ENCODE measurements at places on chromosomes 11 and 22.

DNA sequence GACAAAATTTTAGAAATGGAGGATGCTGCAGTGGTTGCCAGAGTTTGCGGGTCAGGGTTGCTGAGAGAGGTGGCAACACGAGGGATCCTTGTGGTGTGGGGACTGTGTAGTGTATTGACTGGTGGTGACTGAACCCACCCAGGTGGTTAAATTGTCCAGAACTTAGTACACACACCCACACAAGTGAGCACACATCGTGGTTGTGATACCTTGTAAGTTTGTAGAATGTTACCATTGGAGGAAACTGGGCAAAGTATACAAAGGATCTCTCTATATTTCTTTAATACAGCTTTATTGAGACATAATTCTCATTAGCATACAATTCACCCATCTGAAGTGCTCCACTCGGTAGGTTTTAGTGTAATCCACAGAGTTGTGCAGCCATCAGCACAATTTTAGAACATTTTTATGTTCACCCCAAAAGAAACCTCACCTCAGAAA is 56.1 kb downstream of the MED15 start:
- peaks cover 4% of the 10 kb centered on the region for H3K4me1 ChIP-seq
- no peak for ATAC-seq

DNA sequence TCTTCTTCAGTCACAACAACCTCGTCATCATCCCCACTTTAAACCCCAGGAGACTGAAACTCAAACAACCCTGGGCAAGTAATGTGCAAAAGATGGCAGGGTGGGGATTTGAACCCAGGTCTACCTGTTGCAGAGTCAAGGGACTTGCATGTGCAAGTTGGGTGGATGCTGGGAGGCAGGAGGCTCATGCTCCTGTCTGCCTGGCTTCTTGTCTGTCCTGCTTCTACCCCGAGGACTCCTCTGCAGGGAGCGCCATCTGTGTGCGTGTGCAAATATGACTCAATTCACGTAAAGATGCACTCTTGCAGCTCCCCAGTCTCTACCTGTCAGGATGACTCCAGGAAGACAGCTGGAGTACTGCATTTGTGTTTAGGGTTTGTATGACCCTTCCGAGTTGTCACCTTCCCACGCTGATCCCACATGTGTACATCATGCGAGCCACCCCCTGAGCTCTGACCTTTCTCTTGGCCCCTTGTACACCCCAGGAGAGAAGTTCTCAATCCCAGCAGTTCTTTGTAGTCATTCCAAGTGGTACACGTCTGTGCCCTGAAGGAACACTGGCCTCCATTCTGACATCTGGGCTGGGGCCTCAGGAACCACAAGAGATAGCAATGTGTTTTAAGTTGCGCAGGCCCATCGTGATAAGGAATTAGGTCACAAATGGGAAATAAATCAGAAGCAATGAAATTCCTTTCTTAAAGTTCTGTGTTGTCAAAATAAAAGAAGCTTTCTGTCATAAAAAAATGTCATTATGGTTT is 95.7 kb downstream of the CWC15 start:
- no peak overlapping the region for H3K27ac ChIP-seq
- peaks cover 8% of the 10 kb centered on the region for H3K27me3 ChIP-seq
- no peak overlapping the region for H3K4me3 ChIP-seq
- peaks cover 12% of the 10 kb centered on the region for H3K4me1 ChIP-seq
- H3K36me3 ChIP-seq, result no peaks in the 10 kb centered on the region

GRCh38 chr11:68414496-68415221 is 45.9 kb upstream of the PPP6R3 start:
- H3K27me3 ChIP-seq, result no peaks in the 10 kb centered on the region
- H3K4me3 ChIP-seq, result no peak overlapping the region
- peaks cover 35% of the 10 kb centered on the region for H3K4me1 ChIP-seq
- H3K27ac ChIP-seq, result peak overlapping the region; percentile 84
- H3K36me3 ChIP-seq, result peaks cover 18% of the 10 kb centered on the region
- ATAC-seq, result peak; percentile 40

DNA sequence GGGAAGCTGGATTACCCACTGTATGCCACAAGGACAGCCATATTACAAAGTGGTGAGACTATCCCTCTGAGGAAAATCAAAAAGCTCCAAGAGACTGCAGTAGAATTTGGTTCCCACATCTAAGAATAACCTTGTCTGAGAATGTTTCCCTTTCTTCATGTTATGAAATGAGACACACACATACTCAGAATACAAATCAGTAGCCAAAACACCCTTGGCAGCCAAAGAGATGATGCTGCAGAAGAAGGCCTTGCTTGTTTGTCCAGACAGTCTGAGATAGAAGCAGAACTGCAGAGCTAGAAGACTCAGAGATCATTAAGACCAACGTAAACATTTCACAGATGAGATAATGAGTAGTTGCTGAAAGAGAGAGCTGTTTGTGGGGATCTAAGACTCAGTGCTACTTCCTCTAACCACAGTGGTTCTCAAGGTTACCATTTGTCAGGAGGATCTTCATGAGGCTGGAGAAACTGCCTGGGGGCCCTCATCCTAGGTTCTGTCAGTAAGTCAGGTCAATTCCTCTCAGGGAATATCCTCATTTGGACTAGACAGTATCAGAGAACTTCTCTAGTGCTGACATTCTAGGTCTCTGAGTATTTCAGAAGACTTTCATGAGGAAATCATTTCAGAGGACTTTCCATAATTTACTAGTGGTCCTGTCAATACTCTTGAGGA is 38.9 kb downstream of the RELT start:
- peaks cover 38% of the 10 kb centered on the region for H3K36me3 ChIP-seq
- no peak for ATAC-seq
- H3K4me3 ChIP-seq, result no peak overlapping the region
- H3K27ac ChIP-seq, result no peak overlapping the region
- peaks cover 13% of the 10 kb centered on the region for H3K4me1 ChIP-seq

DNA sequence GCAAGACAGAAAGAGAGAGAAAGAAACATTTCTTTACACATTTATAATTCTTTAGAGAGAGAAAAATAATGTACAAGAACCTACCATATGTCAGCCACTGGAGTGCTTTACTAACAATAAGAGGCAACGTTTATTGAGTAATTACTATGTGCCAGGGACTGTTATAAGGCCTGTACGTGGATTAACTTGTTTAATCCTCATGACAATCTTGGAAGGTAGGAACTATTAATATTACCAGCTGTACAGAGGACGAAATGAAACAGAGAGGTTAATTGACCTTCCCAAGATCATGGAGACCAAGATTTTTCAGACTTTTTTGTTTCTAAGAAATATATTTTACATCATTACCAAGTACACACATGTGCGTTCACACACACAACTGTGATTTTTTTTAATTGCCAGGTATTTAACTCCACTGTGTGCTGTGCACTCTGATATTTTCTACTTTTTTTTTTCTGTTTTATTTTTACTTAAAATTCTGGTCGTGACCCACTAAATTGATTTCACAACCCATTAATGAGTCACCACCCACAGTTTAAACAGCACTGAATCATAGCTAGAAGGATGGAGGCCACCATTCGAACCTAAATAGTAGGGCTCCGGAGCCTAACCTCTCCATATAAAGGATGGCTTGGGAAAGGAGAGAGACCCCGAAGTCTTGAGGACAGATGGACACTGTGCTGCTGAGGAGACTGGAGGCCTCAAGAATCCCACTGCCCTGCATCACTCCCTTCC is 21.4 kb downstream of the CREB3L1 start:
- H3K4me3 ChIP-seq, result no peak overlapping the region
- peaks cover 19% of the 10 kb centered on the region for H3K4me1 ChIP-seq
- H3K27ac ChIP-seq, result no peak overlapping the region
- no peaks in the 10 kb centered on the region for H3K36me3 ChIP-seq
- H3K27me3 ChIP-seq, result peaks cover 70% of the 10 kb centered on the region
- no peak for ATAC-seq

- no peak overlapping the region for H3K4me3 ChIP-seq
- no peak overlapping the region for H3K27ac ChIP-seq
- H3K27me3 ChIP-seq, result peaks cover 16% of the 10 kb centered on the region
- H3K4me1 ChIP-seq, result peaks cover 19% of the 10 kb centered on the region
- peak; percentile 47 for ATAC-seq
These were observed 222.0 kb downstream of the DBX1 start for GRCh38 chr11:19938169-19938856.

GRCh38 chr11:84549217-84549616 is 1077.9 kb downstream of the DLG2 start:
- peaks cover 26% of the 10 kb centered on the region for H3K4me1 ChIP-seq
- peak; percentile 96 for ATAC-seq
- no peaks in the 10 kb centered on the region for H3K36me3 ChIP-seq
- peak overlapping the region; percentile 65 for H3K27ac ChIP-seq
- H3K4me3 ChIP-seq, result no peak overlapping the region

GRCh38 chr11:76783896-76784813 is 999 bp downstream of the TSKU start:
- H3K4me3 ChIP-seq, result peak overlapping the region; percentile 22
- ATAC-seq, result peak; percentile 13
- peaks cover 59% of the 10 kb centered on the region for H3K27me3 ChIP-seq
- H3K27ac ChIP-seq, result no peak overlapping the region
- peaks cover 9% of the 10 kb centered on the region for H3K4me1 ChIP-seq
- H3K36me3 ChIP-seq, result no peaks in the 10 kb centered on the region

DNA sequence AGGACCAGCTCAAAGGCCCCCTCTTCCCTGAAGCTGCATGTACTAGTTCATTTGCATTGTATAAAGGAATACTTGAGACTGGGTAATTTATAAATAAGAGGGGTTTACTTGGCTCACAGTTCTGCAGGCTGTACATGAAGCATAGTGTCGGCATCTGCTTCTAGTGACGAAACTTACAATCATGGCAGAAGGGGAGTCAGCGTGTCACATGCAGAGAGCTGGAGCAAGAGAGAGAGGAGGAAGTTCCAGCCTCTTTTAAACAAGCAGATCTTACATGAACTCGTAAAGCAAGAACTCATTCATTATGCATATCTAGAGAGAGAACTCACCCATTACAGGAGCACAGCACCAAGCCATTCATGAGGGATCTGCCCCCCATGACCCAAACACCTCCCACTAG is 7.1 kb upstream of the HMGXB4 start:
- no peaks in the 10 kb centered on the region for H3K4me1 ChIP-seq
- no peak overlapping the region for H3K27ac ChIP-seq
- no peak for ATAC-seq
- no peaks in the 10 kb centered on the region for H3K36me3 ChIP-seq
- peaks cover 30% of the 10 kb centered on the region for H3K27me3 ChIP-seq

GRCh38 chr11:118953265-118953664 is 2.8 kb upstream of the UPK2 start:
- no peak for ATAC-seq
- H3K36me3 ChIP-seq, result no peaks in the 10 kb centered on the region
- H3K4me3 ChIP-seq, result no peak overlapping the region
- H3K27ac ChIP-seq, result no peak overlapping the region
- H3K27me3 ChIP-seq, result peaks cover 34% of the 10 kb centered on the region

GRCh38 chr22:18032455-18033101 is 8.2 kb upstream of the MICAL3 start:
- H3K27me3 ChIP-seq, result no peaks in the 10 kb centered on the region
- no peak for ATAC-seq
- no peaks in the 10 kb centered on the region for H3K36me3 ChIP-seq

GRCh38 chr11:87740968-87741367 is 434.3 kb downstream of the RAB38 start:
- no peaks in the 10 kb centered on the region for H3K4me1 ChIP-seq
- H3K27ac ChIP-seq, result no peak overlapping the region
- ATAC-seq, result no peak
- H3K4me3 ChIP-seq, result no peak overlapping the region
- H3K36me3 ChIP-seq, result no peaks in the 10 kb centered on the region
- no peaks in the 10 kb centered on the region for H3K27me3 ChIP-seq

- H3K27ac ChIP-seq, result no peak overlapping the region
- ATAC-seq, result no peak
- no peak overlapping the region for H3K4me3 ChIP-seq
- peaks cover 11% of the 10 kb centered on the region for H3K27me3 ChIP-seq
These were observed 214.5 kb upstream of the UBASH3B start for GRCh38 chr11:122440811-122441665.

GRCh38 chr11:89443361-89444322 is 47.5 kb downstream of the NOX4 start:
- no peaks in the 10 kb centered on the region for H3K4me1 ChIP-seq
- no peaks in the 10 kb centered on the region for H3K36me3 ChIP-seq
- no peaks in the 10 kb centered on the region for H3K27me3 ChIP-seq

DNA sequence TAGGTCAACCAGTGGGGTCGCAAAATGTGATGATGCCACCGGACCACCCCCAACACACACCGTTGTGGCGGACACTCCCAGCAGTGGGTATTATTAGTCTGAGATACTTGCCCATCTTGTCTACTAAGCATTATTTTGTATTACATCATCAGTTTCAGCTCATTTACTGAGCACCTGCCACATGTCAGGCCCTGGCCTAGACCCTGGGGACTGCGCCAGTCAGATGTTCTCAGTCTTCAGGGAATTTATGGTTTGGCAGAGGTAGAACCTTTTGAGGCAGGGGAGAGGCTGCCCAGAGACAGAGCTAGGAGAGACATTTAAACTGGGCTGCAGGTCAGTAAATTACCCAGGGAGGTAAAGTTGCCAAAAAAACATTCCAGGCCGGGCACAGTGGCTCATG is 43.1 kb upstream of the GCAT start:
- no peak for ATAC-seq
- no peaks in the 10 kb centered on the region for H3K27me3 ChIP-seq
- H3K4me3 ChIP-seq, result no peak overlapping the region
- H3K27ac ChIP-seq, result peak overlapping the region; percentile 48

GRCh38 chr11:113006896-113007445 is 45.8 kb downstream of the NCAM1 start:
- H3K4me1 ChIP-seq, result no peaks in the 10 kb centered on the region
- no peak overlapping the region for H3K27ac ChIP-seq
- no peaks in the 10 kb centered on the region for H3K36me3 ChIP-seq
- H3K27me3 ChIP-seq, result no peaks in the 10 kb centered on the region
- H3K4me3 ChIP-seq, result no peak overlapping the region
- no peak for ATAC-seq

DNA sequence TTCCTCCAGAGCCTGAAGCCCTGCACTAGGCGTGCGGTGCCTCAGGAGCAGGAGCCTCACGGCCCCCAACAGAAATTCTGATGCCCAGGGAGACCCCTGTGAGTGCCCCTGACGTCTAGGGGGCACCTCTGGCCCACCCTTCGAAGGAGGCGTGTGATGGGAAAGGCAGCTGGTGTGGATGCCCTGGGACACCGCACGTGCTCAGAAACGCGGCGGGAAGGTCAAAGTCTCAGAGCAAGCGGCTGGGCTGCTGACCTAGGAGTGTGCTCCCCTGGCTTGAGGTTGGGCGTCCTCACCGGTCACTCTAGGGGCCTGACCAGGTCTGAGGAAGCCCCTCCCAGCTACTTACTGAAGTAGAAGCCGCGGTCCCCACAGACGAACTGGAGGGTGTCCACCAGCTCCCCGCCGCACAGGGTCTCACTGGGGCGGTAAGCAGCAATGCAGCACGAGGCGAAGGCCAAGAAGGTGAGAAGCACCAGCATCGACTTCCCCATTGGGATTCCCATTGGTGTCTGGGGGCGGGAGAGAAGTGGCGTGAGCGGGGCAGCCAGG is 4.1 kb downstream of the IGF2 start:
- H3K27ac ChIP-seq, result no peak overlapping the region
- peaks cover 13% of the 10 kb centered on the region for H3K4me1 ChIP-seq
- no peak for ATAC-seq
- peaks cover 83% of the 10 kb centered on the region for H3K27me3 ChIP-seq
